ENCODE measurements at places on chromosomes 16 and 17.

DNA sequence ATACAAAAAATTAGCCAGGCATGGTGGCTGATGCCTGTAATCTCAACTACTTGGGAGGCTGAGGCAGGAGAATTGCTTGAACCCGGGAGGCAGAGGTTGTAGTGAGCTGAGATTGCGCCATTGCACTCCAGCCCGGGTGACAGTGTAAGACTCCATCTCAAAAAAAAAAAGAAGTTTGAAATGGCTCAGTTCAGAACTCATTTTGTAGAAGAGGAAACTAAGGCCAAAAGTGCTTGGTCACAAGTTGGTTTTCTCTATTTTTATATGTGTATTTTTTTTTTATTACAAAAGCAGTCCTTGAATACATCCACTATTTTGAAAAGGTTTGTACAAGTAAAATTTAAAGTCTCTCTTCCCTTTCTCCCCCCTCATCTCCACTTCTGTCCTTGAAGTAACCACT is 5.5 kb downstream of the TAC4 start:
- no peak for DNase-seq

DNA sequence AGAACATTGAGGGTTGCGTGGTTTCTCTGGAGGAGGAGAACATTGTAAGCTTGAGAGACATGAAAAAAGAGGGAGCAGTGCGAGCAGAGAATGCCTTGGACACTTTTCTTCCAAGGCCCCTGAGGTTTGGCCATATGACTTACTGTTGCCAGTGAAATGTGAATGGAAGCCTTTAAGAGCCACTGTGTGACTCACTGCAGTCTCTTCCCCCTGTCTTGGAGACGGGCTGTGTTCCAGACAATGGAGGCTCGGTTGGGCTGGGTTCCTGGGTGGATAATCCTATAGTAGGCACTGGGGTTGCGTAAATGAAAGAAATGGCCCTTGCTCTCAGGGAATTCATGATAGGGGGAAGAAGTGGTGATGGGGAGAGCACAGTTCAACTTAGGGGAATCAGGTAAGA is 75.5 kb downstream of the SHISA9 start:
- no peak for DNase-seq

DNA sequence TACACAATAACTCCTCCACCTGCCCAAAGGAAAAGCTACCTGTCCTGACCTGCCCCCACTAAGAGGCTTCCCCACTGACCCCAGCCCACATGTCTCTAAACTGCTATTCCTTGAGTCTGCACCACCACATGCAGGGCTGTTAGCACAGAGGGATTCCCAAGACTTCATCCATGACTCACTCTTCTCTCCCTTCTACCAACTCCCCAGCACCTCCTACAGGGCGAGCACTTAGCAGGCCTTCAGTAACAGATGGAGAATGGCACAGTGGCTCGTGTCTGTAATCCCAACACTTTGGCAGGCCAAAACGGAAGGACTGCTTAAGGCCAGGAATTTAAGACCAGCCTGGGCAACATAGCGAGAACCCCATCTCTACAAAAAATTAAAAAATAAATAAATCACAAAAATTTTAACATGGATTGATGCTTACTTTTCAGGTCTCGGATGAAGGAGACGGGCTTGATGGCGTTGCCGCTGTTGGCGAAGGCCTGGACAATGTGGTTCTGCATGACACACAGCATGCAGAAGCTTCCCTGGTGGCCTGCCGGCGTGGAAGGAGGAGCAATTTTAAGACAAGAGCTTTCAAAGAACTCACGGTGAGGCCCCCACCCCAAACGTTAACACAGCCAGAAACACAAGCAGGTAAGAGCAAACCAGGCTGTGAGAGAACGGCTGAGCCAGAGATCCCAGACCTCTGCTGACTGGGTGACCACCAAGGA is 12.0 kb downstream of the USP36 start:
- peak; percentile 46 for DNase-seq

DNA sequence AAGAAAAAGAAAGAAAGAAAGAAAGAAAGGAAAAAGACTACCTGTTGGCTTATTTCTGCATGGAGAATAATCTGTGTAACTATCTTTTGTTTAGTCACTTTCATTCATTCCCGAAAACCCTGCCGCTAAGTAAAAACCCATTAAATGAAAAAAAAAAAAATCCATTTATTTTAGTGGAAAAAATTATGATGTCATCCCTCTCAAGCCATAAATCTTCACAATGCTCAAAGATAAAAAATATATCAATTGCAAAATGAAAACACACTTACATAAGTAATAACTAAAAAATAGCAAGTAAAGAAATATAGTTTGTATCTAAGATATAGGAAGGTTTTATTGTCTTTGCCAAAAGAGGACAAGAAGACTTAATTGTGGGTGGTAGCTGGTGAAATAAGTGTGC is 46.5 kb upstream of the CPPED1 start:
- DNase-seq, result no peak

GRCh38 chr17:74187761-74188160 is 15.7 kb upstream of the RPL38 start:
- peak; percentile 34 for DNase-seq

DNA sequence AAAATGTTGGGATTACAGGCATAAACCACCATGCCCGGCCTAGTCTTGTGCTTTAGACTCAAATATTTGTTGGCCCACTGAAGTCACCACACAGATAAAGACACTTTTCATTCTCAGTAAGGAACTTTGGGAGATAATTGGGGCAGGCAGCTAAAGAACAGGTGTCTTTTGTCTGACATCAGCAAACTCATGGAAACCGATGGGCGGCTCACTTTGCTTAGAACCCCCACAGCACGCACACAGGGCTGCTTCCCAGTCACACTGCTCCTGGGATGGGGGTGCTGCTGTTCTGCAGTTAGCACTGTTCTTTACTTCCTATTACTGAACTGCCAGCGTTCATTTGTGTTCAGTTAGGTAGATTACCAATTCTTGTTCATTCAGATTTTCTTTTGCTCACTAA is 18.0 kb upstream of the BRCA1 start:
- no peak for DNase-seq

- DNase-seq, result no peak
These were observed 32.4 kb upstream of the EFCAB13 start for GRCh38 chr17:47291242-47291873.

DNA sequence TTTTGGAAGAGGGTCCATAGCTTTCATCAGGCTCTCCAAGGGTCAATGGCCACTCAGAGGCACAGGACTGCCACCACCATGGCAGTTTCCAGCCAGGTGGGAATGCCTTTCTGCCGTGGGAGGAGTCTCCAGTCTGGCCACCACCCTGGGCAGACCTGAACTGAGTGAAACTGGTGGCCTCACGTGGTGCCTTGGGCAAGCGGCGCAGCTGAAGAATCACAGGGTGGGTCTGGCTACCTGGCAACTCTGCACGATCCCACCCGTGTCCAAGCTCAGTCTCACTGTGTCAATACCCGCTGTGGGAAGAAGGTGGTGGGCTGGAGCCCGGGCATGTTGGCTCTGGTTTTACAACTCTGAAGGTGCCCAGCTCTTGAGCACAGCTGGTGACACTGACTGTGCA is 31.8 kb downstream of the VAC14 start:
- no peak for DNase-seq
